GM03348 (cell line): ENCODE measurements at places on chromosomes 7 and 10.

GRCh38 chr10:124709861-124710260 is 34.3 kb downstream of the FAM53B start:
- DNase-seq, result no peak

DNA sequence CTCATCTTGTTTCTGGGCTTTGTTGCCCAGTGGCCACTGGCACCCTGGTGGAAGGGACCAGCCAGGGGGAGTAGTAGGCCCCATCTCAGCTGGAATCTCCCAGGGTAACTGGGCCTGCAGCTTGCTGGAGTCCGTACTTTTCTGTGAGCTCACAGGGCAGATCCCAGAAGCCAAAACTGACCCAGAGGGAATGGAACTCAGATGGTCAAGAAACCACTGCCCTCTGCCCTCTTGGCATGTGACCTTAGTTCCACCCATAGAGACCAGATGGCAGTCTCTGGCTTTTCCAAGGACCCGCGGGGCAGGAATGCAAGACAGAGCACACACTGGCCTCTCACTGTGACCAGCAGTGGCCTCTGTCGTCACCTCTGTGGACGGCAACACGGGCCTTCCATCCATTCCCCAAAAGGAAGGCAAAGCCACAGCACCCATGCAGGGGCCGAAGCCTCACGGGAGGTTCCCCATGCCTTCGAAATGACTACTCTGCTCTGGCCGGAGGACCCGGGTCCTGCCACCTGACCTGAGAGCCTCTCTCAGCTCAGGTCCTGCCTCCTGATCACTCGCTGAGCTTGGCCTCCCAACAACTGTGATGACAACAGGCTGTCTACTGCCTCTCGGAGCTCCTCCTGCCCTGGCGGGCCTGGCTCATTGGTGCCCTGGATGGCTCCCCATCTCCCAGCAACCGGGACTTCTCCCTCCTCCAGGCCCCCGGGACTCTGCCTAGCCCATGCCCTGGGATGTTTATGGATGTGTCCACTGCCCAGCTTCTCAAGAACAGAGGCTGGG is 29.9 kb downstream of the MYL10 start:
- DNase-seq, result no peak

DNA sequence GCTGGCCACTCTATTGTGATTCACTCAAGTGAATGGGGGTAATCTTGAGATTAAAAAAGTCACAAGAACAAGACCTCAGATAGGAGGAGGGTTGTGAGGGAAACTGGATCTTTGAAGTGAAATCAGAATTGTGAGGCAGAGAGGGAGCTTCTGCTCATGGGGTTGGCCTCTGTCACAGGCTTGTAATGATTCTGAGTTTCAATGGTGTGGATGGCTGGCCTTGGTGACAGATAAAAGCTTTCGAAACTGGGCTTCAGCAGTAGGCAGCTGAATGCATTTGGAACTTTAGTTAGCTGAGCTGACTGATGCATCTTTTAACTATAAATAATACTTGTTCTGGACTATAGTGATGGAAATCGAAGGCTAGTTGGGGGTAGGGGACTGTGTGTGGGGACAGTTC is 12.2 kb downstream of the TAS2R60 start:
- no peak for DNase-seq

DNA sequence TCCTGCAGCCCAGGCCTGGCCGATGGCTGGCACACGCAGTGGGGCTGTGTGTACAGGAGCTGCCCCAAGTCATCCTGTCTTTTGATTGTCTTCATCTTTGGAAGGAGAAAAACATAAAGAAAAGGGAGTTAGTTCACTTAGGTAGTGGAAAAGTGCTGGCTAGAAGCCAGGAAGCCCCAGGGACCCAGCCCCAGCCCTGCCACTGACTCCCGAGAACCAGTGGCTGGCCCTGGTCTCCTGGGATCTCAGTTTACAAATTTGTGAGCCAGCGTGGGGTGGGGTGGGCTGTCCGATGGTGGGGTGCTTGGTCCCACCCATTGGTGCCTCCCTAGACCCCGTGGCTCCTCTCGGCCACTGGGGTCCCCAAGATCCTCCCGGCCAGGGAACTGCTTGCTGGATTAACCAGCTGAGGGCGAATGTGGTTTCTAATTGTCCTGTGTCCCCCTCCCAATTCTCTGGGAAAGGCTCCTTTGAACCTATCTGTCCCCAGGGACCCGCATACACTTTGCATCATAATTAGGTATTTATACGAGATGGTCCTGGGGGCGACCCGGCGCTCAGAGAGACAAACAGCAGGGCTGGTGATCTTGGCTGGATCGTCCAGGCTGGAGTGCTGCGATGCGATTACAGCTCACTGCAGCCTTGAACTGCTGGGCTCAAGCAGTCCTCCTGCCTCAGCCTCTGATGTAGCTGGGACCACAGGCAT is 16.3 kb upstream of the CHST12 start:
- no peak for DNase-seq

- peak; percentile 57 for DNase-seq
Measured at GRCh38 chr10:91683975-91684374, 51.1 kb upstream of the PPP1R3C start.
